ENCODE measurements at places on chromosomes 12 and 14. TPM values are rescaled to one million over a fixed set of nuclear protein-coding genes. Genes with fewer than 3 reads are reported as not detected.

SDS gene
- total RNA-seq = 0.52 TPM

GCH1 gene
- 16.4 TPM for total RNA-seq

GNS gene
- 27.2 TPM for total RNA-seq

KDM2B gene
- total RNA-seq = 26.4 TPM

PLEKHH1 gene
- 2.0 TPM for total RNA-seq

PRIM1 gene
- 37.6 TPM for total RNA-seq

TDRD9 gene
- total RNA-seq = 0.76 TPM

RPGRIP1 gene
- 0.19 TPM for total RNA-seq

SMIM41 gene
- 0.42 TPM for total RNA-seq

RASSF3 gene
- 9.4 TPM for total RNA-seq

SNAPC1 gene
- 9.6 TPM for total RNA-seq

SYT10 gene
- total RNA-seq = under 0.01 TPM

KLRB1 gene
- 22.6 TPM for total RNA-seq

ZNF891 gene
- 1.0 TPM for total RNA-seq

IPO8 gene
- total RNA-seq = 16.5 TPM

FIGNL2 gene
- 0.38 TPM for total RNA-seq

KRT7 gene
- 2.8 TPM for total RNA-seq

TMEM30B gene
- 3.1 TPM for total RNA-seq

SLC8A3 gene
- total RNA-seq = 0.99 TPM
